ENCODE measurements at places on chromosomes 12 and 14.
A peak's percentile ranks its signal among the peaks of the same experiment; 100 is the strongest.

DNA sequence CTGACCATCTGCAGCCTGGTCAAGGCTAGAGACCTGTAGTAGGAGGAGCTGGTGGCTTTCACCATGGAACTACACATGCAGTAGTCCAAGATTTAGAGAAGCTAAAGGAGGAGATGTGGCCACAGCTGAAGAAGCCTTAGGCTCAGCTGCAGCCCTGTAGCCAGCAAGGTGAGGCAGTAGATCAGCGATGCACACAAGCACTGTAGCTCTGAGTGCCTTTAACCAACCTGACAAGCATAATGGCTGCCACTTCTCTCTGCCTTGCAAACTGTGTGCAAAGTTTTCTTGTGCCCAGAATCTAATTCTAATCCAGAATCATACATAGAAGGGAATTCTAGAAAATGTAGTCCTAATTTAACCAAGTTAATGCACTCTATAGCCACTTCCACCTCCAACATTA, 159.0 kb upstream of the ARID2 start:
- no peak for DNase-seq

DNA sequence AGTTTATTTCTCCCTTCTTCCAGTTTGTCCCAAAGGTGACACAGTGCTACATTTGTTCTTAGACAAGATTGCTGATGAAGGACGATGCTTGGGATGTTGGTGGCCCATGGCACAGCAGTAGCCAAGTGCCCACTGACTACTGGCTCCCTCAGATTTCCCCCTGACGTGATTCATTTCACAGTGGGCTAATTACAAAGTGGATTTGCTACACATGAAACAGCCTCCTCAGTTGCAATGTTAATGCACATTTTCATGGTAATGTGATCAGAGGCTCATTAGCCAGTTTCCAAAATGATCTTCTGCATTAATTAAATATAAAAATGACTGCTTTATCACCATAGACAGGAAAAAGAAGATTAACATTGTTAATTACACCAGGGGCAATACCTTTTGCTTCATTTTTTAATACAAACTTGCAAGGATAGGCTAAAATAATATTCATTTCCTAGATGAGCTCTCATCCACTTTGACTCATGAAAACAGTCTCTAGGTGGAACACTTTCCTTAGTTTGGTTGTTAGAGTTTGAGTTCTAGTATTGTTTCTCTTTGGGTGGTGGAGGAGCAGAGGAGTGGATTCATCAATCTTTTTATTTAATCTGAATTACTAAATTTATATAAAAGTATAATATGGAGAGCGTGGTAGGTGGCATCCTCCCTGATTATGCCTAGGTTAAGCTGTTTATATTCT, 250.9 kb downstream of the PDZRN4 start:
- no peak for DNase-seq

- no peak for DNase-seq
Measured at GRCh38 chr14:39085933-39086332, 17.1 kb downstream of the SEC23A start.

DNA sequence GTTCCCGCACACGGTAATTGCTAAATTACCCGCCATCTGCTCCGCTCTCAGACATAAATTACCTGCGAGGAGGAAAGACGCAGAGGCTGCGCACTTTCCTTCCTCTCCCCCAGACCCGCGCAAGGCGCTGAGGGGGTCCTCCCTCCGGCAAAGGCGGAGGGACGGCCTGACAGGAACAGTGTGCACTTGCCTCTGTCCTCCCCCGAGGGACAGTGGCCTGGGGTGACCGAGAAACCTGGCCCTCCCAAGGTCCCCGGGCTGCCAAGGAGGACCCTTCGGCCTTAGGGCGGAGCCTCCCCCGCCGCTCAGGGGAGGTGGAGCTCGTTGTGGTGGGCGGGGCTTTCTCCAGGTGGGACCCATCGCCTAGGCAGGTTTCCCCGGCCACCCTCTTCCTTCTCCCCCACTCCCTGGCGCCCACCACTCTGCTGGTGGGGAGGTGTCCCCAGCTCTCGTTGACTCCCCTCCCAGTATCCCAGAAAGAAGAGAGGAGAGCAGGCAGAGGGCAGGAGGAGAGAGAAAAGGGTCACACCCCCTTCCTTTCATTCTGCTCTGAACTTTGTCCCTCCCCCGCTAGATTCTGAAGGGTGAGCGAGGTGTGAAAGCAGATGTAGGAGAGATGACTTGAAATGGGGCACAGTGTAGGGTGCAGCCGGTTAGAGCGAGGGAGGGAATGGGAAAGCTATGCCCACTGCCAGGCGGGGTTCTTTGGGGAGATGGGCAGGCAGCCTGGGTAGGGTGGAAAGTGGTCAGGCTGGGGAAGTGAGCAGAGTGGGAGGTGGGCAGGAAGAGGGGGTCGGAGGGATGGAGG, 11.4 kb upstream of the CALCOCO1 start:
- DNase-seq = no peak

DNA sequence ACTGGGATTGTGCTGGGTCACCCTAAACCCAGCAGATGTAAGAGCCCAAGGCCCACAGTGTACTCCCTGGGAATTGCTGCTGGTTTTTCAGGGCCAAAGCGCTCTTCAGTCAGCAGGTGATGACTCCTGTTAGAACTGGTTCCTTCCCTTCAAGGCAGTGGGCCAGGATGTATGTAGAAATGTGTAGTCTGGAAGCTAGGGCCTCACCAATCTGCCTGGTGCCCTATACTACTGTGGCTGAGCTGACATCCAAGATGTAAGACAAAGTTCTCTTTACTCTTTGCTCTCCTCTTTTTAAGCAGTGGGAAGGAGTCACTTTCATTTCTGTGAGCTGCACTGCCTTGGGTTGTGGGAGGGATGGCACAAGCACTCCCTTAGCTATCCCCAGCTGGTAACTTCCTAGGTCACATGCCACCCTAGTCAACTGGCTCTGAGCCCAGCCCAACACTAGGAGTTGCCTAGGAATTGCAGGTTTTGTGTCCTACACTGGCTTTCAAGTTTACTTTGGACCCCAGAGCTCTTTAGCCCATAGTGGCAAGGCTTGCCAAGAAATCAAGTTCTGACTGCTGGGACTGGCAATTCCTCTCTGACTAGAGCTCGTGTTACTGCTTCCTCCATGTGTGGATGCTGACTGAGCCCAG, 249.2 kb downstream of the C12orf50 start:
- DNase-seq = no peak

GRCh38 chr12:9606736-9607372, 862 bp downstream of the KLRB1 start:
- DNase-seq = no peak

GRCh38 chr14:74867673-74868072, 8.3 kb downstream of the PROX2 start:
- DNase-seq = no peak

DNA sequence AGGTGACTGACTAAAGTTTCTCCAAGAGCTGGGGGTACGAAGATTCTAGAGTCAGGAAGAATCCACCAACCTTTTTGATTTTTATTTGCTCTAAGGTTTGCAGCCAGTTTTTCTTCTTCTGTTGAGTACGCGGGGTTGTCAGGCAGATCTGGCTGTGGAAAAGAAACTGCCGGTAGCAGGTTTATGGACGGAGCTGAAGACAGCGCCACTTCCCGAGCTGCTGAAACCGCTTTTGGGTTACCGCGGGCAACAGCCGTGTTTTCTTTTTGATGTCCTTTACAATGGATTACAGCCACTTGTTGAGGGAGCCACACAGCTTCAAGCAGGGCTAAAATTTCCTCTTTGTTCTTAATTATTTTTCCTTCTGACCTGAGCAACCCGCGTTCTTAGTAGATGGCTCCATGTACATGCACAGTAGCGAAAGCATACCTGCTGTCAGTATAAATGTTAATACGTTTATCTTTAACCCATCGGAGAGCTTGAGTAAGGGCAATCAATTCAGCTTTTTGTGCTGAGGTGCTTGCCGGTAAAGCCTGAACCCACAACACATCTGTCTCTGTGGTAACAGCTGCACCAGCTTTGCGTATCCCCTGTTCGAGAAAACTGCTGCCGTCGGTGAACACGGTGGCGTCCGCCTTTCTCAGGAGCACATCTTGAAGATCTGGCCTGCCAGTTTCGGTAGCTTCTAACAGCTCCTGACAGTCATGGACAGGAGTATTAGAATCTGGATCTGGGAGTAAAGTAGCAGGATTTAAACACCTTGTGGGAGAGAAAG, 674.3 kb downstream of the TMEM121 start:
- no peak for DNase-seq

- DNase-seq = no peak
Measured at GRCh38 chr12:53927220-53928029, 11.2 kb upstream of the HOXC13 start.

- no peak for DNase-seq
Measured at GRCh38 chr12:110744601-110745264, 2.0 kb upstream of the PPP1CC start.

DNA sequence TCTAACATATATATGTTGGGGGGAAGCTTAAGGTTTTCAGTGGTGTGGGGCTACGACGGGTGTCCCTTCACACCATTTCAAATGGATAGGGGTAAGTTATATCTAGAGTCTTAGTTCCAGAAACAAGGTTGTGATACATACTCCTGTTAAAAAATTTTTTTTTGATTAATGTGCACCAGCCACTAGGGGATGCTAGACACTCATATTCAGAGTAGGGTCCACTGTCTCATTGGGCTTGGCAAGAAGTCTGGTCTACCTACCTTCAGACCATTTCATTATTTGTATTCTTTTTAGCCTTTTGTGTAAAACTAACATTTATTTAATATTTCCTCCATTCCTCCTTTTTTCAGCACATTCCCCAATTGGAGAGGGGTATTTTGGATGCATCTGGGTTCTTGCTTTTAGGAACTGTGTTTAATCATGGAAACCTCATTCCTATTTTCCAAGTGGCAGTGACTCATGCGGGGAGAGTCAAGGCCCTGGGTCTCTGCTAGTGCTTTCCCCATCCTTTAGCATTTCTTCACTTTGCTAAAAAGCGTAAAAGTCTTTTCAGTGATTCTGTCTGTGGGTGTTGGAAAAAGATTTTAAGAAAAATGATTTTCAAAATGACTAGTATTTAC, 33.4 kb downstream of the ANO4 start:
- DNase-seq = peak; percentile 25

DNA sequence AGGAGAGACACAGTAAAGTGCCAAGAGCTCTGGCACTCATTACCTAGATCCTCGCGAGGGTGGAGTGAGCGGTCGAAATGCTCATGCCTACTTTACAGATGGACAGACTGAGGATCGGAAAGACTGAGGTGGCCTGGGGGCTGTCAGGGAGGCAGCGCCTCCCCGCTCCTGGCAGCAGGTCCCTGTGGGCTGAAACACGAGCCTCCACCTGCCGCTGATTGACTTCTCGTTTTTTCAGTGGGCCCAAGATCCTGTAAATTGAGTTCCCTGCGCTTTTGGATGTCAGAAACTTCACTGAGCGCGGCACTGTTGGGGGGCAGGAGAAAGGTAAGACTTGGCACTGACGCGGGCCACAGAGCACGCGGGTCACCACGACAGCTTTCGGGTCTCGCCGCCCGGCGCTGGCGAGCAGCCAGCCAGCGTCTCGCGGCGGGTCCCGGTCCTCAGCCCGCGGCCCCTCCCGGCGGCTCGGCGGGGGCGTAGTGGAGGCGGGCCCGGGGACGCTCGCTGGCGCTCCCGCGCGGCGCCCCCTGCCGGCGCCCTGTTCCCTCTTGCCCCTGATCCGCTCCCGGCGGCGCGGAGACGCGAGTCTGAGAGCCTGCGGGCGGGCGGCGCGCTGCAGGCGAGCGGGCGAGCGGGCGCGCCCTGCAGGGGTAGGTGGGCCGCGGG, 552 bp upstream of the SCN8A start:
- DNase-seq = peak; percentile 80

- DNase-seq = no peak
Measured at GRCh38 chr12:88383405-88383804, 196.9 kb downstream of the KITLG start.

GRCh38 chr12:59084511-59085375, 164.4 kb upstream of the LRIG3 start:
- DNase-seq = no peak

DNA sequence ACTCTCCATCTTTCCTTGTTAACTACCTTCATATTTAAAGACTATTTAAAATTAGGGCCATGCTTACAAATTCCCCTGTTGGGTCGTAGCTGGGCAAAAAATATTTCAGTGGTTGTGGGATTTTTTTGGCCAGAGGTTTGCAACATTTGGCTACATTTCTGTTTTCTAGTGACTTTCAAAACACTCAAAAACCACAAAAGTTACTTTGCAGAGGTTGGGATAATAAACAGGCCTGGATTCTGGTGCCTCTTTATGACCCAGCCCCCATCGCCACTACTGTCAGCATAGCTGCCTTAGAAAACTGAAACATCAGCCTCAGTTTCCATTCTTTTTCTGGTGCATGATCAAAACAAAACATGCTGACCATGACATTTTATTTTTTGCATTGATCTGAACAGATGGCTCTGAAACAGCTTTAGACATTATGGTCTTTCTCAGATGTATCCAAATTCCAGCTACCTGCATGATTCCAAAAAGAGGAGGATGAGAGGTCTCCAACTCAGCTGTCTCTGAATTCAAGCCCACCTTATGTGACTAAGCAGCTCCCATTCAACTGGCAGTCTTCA, 5.2 kb downstream of the DPF3 start:
- no peak for DNase-seq

- no peak for DNase-seq
Measured at GRCh38 chr12:108666401-108666881, 32.7 kb upstream of the SELPLG start.

- DNase-seq = no peak
Measured at GRCh38 chr14:56136571-56137452, 18.6 kb downstream of the PELI2 start.

- peak; percentile 16 for DNase-seq
Measured at GRCh38 chr12:32455607-32456071, 56.3 kb downstream of the FGD4 start.

DNA sequence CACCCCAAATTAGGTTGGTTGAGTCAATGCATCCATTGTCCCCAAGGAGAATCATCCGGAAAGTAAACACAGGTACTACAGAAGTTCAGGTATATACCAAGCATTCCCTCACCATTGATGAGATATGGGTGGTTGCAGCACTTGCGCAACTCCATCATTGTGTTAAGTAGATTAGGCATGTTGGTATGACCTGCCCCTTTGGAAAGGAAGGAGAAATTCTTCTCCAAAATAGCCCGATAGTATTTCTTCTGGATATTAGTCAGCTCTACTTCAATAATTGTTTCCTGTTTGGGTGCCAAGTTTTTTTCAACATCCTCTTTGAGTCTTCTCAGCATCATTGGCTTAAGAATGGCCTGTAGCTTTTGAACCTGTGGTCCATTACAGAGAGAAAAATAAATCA, 21.3 kb upstream of the SUPT16H start:
- DNase-seq = no peak

DNA sequence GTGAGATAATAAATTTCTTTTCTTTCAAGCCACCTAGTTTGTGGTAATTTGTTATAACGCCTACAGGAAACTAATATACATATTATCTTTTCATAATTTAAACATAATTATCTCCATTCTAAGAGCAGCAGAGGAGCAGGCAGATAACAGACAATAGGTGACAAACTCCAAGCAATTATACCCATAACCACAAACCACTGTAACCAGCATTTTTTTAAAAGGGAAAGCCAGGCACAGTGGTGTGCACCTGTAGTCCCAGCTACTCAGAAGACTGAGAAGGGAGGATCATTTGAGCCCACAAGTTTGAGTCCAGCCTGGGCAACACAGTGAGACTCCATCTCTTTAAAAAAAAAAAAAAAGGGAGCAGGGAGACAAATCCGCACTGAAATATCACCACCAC, 54.9 kb downstream of the ATF7 start:
- DNase-seq = no peak

All from HAP-1 (cell line).